ENCODE measurements at places on chromosomes 13 and 19. TPM values are rescaled to one million over a fixed set of nuclear protein-coding genes. Genes with fewer than 3 reads are reported as not detected.

- no peak for DNase-seq
These were observed 1.4 kb upstream of the MPV17L2 start for GRCh38 chr19:18191640-18192062.

DNA sequence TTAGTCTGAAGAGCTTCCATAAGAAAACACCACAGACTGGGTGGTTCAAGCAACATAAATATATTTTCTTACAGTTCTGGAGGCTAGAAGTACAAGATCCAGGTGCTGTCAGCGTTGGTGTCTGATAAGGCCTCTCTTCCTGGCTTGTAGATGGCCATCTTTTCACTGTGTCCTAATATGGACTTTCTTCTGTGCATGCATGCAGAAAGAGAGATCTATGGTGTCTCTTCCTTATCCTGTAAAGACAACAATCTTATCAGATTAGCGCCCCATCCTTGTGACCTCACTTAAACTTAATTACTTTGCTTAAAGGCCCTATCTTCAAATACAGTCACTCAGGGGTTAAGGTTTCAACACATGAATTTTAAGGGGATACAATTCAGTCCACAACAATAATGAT is 14.1 kb upstream of the NDFIP2 start:
- DNase-seq = no peak

- DNase-seq = no peak
These were observed 633.9 kb upstream of the MIR17HG start for GRCh38 chr13:90713441-90714133.

Gene ZNF610
- 4.7 TPM for total RNA-seq

Data from uterus (tissue), 4 donors.